ENCODE measurements at places on chromosomes 5 and 9. TPM values are rescaled to one million over a fixed set of nuclear protein-coding genes. Genes with fewer than 3 reads are reported as not detected.

SPATA31A3 gene
- total RNA-seq: not detected

GRCh38 chr5:134845335-134845851, 375 bp upstream of the C5orf24 start:
- no peaks in the 10 kb centered on the region for H3K27me3 ChIP-seq
- H3K4me3 ChIP-seq: no peak overlapping the region
- H3K36me3 ChIP-seq: peaks cover 3% of the 10 kb centered on the region
- peaks cover 29% of the 10 kb centered on the region for H3K4me1 ChIP-seq
- DNase-seq: no peak

CARTPT gene
- total RNA-seq: not detected

DNA sequence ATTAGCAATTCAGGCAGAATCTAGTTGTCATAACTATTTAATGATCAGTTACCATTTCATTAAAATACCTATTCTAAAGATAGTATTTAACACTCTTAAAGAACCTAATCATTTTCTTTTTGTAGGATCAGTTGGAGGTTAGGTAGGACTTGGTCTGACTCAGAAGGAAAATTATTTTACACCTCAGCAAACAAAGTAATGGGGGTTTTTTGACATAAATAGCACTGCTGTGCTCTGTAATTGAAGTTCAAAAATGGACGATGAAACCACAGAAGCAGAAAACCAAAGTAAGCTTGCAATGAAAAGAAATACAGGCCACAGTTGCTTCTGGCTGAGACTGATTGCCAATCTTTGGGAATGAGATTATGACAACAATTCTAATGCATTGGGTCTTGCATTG, 187.0 kb upstream of the TRPM3 start:
- no peak for DNase-seq
- H3K27me3 ChIP-seq: no peaks in the 10 kb centered on the region
- H3K36me3 ChIP-seq: no peaks in the 10 kb centered on the region
- no peak overlapping the region for H3K27ac ChIP-seq
- H3K4me3 ChIP-seq: no peak overlapping the region

DNA sequence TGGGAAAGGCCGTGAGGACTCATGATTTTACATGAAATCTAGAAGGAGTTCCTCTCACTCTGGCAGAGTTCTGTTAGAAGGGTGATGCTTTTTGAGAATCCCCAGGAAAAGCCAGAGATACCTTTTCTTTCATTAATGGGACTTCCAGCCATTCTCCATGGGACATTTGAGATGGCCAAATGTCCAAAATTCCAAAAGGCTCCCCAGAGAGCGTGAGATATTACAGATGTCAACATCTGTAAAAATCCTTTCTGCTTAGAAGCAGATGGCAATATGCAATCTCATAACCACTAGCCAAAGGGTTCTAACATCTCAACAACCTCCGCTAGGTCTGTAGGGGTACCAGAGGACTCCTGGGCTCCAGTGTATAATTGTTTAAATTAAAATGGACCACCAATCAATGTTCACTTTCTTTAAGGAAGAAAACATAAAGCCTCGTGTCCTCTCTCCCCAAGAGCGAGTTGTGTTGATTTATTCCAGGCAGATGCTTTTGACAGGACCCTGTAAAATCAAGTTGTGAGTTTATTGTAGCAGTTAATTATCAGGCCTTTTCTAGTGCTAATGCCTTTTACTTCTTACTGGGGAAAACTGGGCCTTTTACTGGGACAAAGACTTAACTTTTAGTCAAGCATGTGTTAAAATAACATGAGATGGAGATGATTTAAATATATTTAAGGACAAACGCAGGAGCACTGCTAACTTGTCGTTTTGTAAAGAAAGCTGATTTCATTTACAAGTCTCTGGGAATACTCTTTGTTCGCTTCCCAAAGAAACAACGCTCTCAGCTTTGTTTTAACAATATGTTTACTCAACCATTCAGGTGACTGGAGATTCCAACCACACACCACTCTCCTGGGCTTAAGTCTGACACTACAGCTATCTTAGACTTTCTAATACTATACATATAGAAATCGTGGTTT, 4.8 kb downstream of the GAS1 start:
- H3K4me1 ChIP-seq: peaks cover 7% of the 10 kb centered on the region
- no peak overlapping the region for H3K27ac ChIP-seq
- no peak for DNase-seq
- H3K36me3 ChIP-seq: no peaks in the 10 kb centered on the region
- peaks cover 43% of the 10 kb centered on the region for H3K27me3 ChIP-seq
